ENCODE measurements at places on chromosomes 16 and 17.
A peak's percentile ranks its signal among the peaks of the same experiment; 100 is the strongest.

DNA sequence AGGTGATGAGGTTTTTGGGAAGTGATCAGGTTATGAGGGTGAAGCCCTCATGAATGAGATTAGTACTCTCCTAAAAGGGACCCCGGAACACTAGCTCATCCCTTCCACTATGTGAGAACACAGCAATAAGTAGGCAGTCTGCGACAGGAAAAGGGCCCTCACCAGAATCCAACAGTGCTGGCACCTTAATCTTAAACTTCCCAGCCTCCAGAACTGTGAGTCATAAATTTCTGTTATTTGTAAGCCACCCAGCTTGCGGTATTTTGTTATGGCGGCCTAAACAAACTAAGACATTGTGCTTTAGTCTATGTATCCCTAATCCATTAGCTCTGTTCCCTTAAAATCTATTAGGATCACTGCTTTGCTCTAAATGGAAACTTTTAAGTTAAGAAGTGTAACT, 8.5 kb downstream of the SLFN12 start:
- no peak for DNase-seq

DNA sequence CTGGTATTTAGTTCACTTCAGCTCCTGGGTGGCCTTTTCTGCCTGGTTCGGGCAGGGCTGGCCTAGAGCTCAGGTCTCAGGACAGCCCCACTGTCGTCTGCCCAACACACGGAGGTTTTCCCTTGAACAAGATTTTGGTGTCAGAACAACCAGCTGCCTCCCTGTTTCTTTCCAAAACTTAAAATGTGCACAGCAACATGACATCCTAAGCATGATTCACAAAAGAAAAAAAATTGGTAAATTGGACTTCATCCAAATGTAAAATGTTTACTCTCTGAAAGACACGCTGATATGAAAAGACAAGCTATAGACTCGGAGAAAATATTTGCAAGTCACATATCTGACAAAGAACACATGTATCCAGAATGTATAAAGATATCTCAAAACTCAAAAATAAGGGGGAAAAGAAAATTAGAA, 197.8 kb upstream of the CHMP6 start:
- no peak for DNase-seq

GRCh38 chr17:48749621-48750553, 21.3 kb upstream of the HOXB13 start:
- no peak for DNase-seq

DNA sequence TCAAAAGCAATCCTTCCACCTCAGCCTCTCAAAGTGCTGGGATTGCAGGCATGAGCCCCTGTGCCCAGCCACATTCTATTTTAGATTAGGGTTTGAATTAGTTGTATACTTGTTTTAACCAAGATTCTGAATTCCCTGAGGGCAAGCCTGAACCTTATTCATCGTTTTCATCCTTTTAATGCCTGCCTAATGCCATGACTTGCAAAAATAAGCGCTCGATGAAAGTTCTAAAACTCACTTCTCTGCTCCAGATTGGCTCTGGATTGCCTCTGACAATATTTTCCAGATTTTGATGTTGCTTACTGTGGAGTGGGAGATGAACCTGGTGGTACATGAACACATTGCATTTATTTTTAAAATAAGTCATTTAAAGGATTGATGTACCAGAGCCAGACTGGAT, 90.9 kb upstream of the CACNG3 start:
- DNase-seq, result no peak

DNA sequence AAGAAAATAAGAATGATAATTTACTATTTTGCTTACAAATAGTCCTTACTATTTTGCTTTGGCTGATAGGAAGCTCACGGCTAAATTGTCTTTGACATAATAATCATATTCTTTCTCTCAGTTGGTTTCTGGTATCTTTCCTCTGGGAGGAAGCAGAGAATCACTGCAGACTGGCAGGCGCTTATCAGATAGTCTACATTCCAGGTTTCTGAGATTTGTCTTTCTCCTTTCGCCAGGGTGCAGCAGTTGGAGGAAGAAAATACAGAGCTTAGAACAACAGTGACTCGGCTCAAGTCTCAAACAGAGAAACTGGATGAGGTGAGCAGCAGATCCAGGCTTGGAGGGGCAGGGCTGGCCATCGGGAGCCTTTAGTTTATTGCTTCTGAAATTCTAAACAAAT, 136.1 kb downstream of the RAB11FIP4 start:
- DNase-seq, result no peak

DNA sequence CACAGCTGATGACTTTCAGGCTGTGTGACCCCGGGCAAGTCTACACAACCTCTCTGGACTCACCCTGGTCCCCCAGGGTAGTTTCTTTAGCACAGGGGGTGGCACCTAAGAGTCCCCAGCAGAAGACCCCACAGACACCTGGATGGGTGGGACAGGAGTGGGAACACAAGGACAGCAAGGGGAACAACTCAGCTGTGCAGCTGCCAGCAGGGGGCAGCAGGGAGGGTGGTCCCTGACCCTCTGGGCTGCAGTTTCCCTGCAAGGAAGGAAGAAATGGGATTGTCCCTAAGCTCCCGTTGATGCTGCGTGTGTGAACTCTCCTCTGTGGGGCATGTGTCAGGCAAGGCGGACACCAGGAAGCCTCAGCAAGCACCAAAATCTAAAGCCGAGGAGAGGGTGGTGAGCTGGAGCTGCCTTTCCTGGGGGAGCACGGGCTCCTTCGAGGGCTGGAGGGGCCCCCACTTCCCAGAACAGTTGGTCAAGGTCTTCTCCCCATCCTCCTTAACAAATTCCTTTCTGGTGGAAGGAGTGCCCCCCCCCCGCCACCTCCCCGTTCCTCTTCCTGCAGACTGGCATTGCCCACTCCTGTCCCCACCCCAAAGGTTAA, 24.1 kb upstream of the CDH5 start:
- peak; percentile 27 for DNase-seq

DNA sequence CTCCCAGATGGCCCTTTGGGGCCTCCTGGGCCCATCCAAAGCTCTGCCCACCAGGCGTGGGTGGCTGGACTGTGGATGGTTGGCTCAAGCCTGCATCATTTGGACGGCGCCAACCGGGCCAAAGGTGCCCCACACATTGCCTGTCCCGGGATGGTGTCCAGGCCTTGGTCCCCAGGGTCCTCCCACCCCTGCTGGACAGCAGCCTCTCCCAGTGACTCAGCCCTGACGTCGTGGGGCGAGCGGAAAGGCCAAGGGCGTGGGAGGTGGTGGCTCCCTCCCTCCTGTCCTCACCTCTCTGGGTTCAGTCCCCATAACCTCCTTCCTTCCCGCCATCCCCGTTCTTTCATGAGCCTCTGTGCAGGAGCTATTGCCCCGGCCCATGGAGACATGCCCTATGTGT, 42.1 kb upstream of the DLX4 start:
- no peak for DNase-seq

- peak; percentile 45 for DNase-seq
Measured at GRCh38 chr17:76414334-76415295, 30.2 kb downstream of the SPHK1 start.

DNA sequence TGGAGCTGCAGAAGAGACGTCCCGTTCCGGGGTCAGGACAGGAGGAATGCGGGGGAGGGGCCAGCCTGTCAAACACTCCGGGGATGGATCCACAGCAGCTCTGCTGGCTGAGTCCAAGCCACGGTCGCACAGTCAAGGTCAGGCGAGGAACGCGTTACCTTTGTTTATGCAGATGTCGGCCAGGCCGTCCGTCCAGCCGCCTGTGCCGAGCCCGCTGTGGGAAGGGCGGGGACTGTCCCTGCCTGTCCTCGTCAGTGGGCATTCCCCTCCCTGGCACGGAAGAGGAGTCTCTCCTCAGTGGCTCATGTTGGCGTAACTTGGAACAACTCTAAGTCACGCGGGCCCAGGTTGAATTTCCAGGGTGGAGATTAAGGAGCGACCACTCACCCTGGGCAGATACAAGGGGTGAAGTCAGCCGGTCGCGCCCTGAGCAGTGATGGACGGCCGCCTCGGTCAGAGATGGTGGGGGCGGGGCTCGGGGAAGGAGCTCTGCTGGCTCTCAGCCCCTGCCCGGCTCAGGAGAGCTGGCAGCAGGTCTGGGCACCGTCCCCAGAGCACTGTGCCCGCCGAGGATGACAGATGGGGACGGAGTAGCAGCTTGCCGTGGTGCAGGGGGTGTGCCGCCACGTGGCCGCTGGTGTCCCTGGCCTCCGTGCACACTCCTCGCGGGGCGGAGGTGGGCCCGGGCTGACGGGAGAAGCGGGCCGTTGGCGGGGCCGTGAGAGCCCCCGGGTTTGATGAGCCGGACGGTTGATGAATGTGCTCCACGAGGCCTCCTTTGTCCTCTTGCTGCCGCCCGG, 7.3 kb downstream of the CACNA1H start:
- no peak for DNase-seq

GRCh38 chr16:67672306-67672705, 5.7 kb downstream of the C16orf86 start:
- no peak for DNase-seq

- DNase-seq, result no peak
Measured at GRCh38 chr16:81460075-81460474, 15.5 kb downstream of the CMIP start.

- peak; percentile 62 for DNase-seq
Measured at GRCh38 chr17:36689089-36689667, 87.8 kb downstream of the MRM1 start.

GRCh38 chr17:41184480-41184961, at the start of gene KRTAP4-1:
Gene KRTAP4-1, minus strand, starts transcription at chr17:41184911. Its CDS starts 57 bp downstream, at chr17:41184854.
- no peak for DNase-seq

- DNase-seq, result no peak
Measured at GRCh38 chr16:24146518-24146917, 109.6 kb upstream of the CACNG3 start.

- DNase-seq, result no peak
Measured at GRCh38 chr16:2062801-2063200, 15.0 kb downstream of the TSC2 start.

GRCh38 chr16:27511657-27512448, 37.9 kb downstream of the GTF3C1 start:
- no peak for DNase-seq

DNA sequence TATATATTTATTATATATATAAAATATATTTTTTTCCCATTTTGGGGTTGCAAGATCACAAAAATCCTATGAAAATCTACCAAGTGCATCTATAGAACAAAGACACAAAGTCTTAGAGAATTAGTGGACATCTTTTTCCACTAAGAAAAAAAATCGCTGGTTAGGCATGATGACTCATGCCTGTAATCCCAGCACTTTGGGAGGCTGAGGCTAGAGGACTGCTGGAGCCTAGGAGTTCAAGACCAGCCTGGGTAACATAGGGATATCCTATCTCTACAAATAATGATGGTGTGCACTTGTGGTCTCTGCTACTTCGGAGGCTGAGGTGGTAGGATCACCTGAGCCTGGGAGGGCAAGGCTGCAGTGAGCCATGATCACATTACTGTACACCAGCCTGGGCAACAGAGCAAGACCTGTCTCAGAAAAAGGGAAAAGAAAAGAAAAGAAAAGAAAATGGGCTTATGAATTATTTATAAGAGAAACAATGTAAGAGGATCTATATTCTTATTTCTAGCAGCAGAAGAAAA, 185.1 kb upstream of the PSMD7 start:
- DNase-seq, result no peak

- no peak for DNase-seq
Measured at GRCh38 chr16:64773638-64774037, 348.2 kb downstream of the CDH11 start.

- DNase-seq, result no peak
Measured at GRCh38 chr17:17207998-17208397, 1.9 kb upstream of the PLD6 start.

- no peak for DNase-seq
Measured at GRCh38 chr16:66845791-66846221, 1.6 kb downstream of the CA7 start.

- peak; percentile 80 for DNase-seq
Measured at GRCh38 chr17:81428948-81429774, 33.9 kb downstream of the BAHCC1 start.

DNA sequence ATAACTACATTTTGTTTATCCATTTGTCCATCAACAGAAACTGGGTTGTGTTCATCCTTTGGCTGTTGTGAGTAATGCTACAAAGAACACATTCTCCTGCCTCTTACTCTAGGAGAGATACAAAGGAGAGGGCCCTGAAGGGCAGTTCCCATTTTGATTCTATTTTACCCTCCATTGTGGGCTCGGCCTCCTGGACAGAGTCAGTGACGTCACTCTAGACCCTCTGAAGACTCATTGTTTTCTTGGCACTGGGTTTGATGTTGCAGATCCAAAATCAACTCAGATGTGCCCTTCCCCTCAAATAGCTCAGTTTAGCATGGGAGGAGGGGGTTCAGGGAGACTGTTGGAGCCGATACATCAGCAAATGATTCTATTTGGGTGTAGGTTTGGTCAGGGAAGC, 280.9 kb downstream of the UTP18 start:
- DNase-seq, result no peak

DNA sequence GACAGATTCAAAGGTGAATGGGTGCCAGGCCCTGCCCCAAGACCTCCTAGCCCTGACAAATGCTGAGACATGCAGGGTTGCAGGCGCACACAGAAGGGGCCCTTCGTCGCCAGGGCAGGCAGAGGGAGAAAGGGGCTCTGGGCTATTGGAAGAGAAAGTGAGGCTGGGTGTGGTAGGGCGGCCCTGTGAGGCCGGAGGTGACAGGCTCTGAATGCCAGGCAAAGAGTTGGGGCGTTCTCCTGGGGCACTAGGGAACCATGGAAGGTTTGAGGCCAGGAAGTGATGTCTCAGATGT, 26.4 kb upstream of the NXPH3 start:
- no peak for DNase-seq

DNA sequence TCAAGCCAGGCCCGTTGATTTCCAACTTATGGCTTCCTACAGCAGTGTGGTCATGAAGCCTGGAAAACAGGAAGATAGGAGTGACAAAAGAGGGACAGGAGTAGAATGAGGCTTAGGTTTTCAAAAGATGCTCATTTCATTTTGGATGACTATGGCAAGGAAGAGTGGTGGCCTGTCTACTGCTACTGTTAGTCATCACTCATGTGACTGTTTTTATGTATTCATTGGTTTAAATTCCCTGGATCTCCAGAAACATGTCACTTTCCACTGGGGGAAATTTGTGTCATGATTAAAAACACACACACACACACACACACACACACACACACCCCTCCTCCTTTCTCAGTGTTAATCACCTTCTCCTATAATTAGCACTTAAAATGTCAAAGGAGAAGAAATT, 1.1 kb upstream of the CYLD start:
- DNase-seq, result no peak

GRCh38 chr17:1119924-1120323, 59.9 kb downstream of the ABR start:
- DNase-seq, result no peak

GRCh38 chr17:49223517-49224197, 6.9 kb downstream of the PHOSPHO1 start:
- DNase-seq, result peak; percentile 84

DNA sequence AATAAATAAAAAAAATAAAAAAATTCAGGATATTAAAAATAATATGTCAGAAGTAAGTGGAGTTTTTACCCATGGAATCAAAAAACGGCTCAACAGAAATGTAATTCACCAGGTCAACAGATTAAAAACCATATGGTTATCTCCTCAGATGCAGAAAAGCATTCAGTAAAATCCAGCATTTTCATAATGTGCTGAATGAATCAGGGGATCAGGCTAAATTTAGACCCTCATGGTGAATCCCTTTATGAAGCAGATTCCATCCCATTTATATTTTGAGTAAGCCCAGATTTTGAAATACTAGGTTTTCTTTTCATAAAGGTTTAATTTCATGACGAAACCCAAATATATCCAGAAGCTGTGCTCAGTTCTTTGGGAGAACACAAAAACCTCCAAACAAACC, 84.4 kb downstream of the OR1D5 start:
- no peak for DNase-seq
